ENCODE measurements at places on chromosomes 4 and X.

DNA sequence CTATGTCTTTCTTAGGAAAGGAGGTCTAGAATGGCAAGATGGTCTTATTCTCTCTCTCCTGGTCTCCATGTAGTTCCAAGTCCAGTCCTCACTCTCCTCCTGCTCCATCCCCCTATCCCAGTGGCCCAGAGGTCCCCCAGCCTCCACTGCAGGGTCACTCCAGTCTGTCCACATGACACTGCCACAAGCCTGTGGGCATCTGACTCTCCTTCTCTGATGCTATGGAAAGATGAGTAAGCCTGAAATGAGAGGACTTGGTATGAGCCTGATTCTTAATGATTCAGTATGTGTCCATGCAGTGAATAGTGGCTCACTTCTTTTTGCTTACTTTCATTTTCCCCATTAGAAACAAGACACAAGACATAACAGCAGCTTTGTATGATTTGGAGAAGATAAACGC is 516.8 kb upstream of the ADGRL3 start:
- no peak overlapping the region for H3K27ac ChIP-seq
- H3K4me3 ChIP-seq: no peak overlapping the region
- H3K27me3 ChIP-seq: no peaks in the 10 kb centered on the region
- DNase-seq: no peak
- no peaks in the 10 kb centered on the region for H3K4me1 ChIP-seq
- H3K36me3 ChIP-seq: no peaks in the 10 kb centered on the region

GRCh38 chr4:80161413-80162058 is 35.8 kb upstream of the PRDM8 start:
- no peak for DNase-seq
- H3K4me3 ChIP-seq: no peak overlapping the region
- peaks cover 9% of the 10 kb centered on the region for H3K4me1 ChIP-seq
- H3K27ac ChIP-seq: no peak overlapping the region
- H3K36me3 ChIP-seq: no peaks in the 10 kb centered on the region

GRCh38 chr4:153113061-153113837 is 91.0 kb upstream of the TRIM2 start:
- H3K4me3 ChIP-seq: no peak overlapping the region
- peak; percentile 16 for DNase-seq
- H3K4me1 ChIP-seq: peaks cover 16% of the 10 kb centered on the region
- peaks cover 2% of the 10 kb centered on the region for H3K27me3 ChIP-seq
- no peaks in the 10 kb centered on the region for H3K36me3 ChIP-seq

- DNase-seq: no peak
- H3K27ac ChIP-seq: no peak overlapping the region
- no peaks in the 10 kb centered on the region for H3K36me3 ChIP-seq
- no peaks in the 10 kb centered on the region for H3K27me3 ChIP-seq
- H3K4me3 ChIP-seq: no peak overlapping the region
Observed at GRCh38 chr4:23035521-23036056, 342.9 kb downstream of the GBA3 start.

DNA sequence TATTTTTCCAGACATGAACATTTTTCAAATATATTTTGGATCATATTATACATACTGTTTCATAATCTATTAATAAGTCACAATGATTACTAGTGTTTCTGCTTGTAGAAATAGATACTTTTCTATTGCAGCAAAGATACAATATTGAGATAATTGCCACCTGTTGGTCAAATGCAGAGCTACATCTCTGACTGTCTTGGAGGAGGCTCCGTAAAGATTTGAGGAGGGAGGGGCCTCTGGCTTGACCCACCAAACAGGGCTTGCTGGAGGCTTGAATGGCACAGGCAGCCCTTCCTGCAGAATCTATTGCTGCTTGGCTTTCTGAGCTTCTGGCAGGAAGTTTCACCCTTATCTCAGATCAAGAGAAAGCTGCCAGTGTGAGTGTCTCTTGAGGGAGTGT is 99.3 kb upstream of the ARMCX2 start:
- no peak overlapping the region for H3K27ac ChIP-seq
- H3K4me3 ChIP-seq: no peak overlapping the region
- H3K4me1 ChIP-seq: no peaks in the 10 kb centered on the region
- peaks cover 8% of the 10 kb centered on the region for H3K27me3 ChIP-seq
- DNase-seq: peak; percentile 14

DNA sequence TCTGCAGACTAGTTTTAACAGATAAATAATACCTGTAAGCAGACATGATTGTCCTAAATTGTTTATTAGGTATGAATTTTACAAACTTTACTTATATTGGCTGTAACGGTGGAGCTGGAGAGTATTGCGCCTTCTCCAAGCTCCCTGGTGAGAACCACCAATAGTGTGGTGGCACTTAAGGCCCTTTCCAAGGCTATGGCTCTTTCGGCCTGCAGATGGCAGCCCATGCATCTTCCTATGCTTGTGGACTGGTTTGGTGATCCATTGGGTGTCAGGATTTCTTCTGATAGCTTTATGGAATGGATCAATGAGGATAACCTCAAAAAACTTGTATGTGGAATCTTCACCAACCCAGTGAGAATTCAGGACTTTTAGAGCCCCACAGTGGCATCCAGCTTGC is 7.8 kb downstream of the LARP1B start:
- no peak overlapping the region for H3K4me3 ChIP-seq
- H3K4me1 ChIP-seq: peaks cover 3% of the 10 kb centered on the region
- H3K27me3 ChIP-seq: no peaks in the 10 kb centered on the region

- no peaks in the 10 kb centered on the region for H3K27me3 ChIP-seq
- no peaks in the 10 kb centered on the region for H3K4me1 ChIP-seq
- H3K27ac ChIP-seq: no peak overlapping the region
- H3K36me3 ChIP-seq: no peaks in the 10 kb centered on the region
- DNase-seq: no peak
Observed at GRCh38 chr4:80387390-80388283, 52.1 kb downstream of the CFAP299 start.

DNA sequence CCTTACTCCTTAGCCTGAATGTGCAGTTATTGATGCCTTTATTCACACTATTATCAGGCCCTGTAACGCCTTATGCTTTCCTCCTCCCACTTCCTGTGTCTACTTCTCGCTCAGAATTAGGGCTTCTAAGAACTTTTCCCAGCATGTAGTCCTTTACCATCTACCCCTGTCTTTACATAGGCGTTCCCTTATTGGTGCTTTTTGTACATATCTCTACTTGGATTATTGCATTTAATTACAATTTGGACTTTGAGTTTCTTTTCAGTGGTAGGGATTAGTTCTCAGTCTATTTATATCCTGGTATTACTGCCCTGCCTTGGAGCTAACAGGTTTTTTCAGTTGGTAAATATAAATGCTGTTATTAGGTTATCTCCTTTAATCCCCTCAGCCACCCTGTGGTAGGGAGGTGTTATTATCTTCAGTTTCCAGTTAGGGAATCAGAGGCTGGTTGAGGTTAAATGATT is 84.0 kb downstream of the RBPJ start:
- H3K27me3 ChIP-seq: no peaks in the 10 kb centered on the region
- DNase-seq: no peak
- no peak overlapping the region for H3K27ac ChIP-seq
- no peak overlapping the region for H3K4me3 ChIP-seq
- peaks cover 10% of the 10 kb centered on the region for H3K4me1 ChIP-seq

- H3K27ac ChIP-seq: no peak overlapping the region
- DNase-seq: no peak
- H3K36me3 ChIP-seq: no peaks in the 10 kb centered on the region
- no peak overlapping the region for H3K4me3 ChIP-seq
- H3K4me1 ChIP-seq: no peaks in the 10 kb centered on the region
Observed at GRCh38 chr4:111546881-111547280, 598.4 kb upstream of the FAM241A start.

Measured in activated naive CD8-positive, alpha-beta T cell treated with anti-CD3 and anti-CD28 coated beads, Interleukin-2, amount 50 U/mL, for 24 hours (primary cell).